ENCODE measurements at places on chromosomes 7 and 10. TPM values are rescaled to one million over a fixed set of nuclear protein-coding genes. Genes with fewer than 3 reads are reported as not detected.
A peak's percentile ranks its signal among the peaks of the same experiment; 100 is the strongest.

- no peak for DNase-seq
- H3K4me1 ChIP-seq, result no peaks in the 10 kb centered on the region
- H3K4me3 ChIP-seq, result no peak overlapping the region
- H3K27ac ChIP-seq, result no peak overlapping the region
- H3K27me3 ChIP-seq, result no peaks in the 10 kb centered on the region
- H3K36me3 ChIP-seq, result no peaks in the 10 kb centered on the region
These were observed 10.5 kb upstream of the GATAD1 start for GRCh38 chr7:92436612-92437445.

DNA sequence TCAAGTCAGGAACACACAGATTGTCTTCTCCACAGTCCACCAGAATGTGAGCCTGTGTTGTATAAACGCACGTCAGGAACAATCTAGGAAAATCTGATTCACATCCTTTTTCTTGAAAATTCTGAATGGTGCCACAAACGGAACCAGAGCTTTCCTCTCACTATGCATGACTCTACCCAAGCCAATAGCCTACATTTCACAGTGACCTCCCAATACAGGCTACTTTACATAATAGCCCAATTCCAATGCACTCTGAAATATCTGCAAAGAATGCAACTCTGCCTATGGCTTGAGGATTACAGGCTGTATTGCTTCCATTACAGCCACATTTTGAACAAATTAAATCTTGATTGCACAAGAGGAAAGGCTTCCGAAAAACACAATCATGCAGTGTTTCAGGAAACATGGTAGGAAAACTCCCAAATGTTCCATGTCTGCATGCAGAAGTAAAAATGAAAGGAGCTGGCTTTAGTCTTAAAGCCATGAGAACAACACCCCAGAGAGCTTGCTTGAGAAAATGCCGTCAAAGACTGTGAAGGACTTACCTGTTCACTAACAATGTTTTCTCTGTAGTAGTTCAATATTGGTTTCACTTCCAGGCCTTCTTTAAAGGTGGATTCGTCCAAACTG lies 113.9 kb downstream of the ITGA8 start:
- no peaks in the 10 kb centered on the region for H3K4me1 ChIP-seq
- H3K4me3 ChIP-seq, result no peak overlapping the region
- no peak for DNase-seq
- H3K27ac ChIP-seq, result no peak overlapping the region
- no peaks in the 10 kb centered on the region for H3K36me3 ChIP-seq

DNA sequence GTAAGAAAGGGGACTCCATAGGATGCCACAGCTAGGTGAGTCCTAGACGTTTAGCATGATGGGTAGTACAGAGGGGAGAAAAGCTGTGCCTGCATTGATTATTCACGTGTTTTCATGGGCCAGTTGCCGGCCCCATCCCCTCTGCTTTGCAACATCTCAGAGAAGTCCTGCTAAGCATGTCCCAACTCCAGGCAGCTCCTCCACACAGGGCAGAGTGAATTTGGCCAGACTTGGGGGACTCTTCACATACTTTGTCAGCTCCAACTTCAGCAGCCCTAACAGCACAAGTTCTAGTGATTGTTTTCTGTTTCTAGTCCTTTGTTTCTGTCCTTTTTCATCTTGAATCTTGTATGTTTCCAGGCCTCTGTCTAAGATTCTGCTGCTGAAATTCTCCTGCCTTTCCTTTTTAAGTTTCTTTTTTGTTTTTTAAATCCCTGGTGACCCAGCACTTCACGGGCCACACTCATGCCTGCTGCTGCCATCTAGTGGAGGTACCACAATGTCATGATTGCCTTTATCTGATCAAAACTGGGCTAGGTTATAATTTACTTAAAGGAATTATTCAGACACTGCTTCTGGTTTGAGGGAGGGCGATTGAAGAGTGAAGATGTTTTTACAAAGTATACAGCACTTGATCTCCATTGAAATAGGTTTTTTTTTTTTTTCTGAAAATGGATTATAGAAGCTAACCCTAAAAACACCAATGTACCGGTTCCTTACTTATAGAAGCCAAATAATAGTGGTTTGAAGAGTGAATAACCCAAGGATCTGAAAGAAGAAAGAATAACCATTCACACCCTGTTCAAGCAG lies 276.9 kb downstream of the CSTF2T start:
- H3K36me3 ChIP-seq, result no peaks in the 10 kb centered on the region
- no peak overlapping the region for H3K27ac ChIP-seq
- H3K4me3 ChIP-seq, result no peak overlapping the region
- peak; percentile 38 for DNase-seq

GRCh38 chr10:11446133-11446532 lies 165.3 kb downstream of the USP6NL start:
- H3K27me3 ChIP-seq, result no peaks in the 10 kb centered on the region
- H3K4me1 ChIP-seq, result no peaks in the 10 kb centered on the region
- no peak overlapping the region for H3K27ac ChIP-seq
- H3K36me3 ChIP-seq, result no peaks in the 10 kb centered on the region

- no peak for DNase-seq
- H3K4me3 ChIP-seq, result no peak overlapping the region
- H3K27ac ChIP-seq, result no peak overlapping the region
- H3K27me3 ChIP-seq, result no peaks in the 10 kb centered on the region
- no peaks in the 10 kb centered on the region for H3K4me1 ChIP-seq
These were observed 235.7 kb downstream of the AGMO start for GRCh38 chr7:15326044-15326644.

GRCh38 chr10:61164458-61165160 lies 220.6 kb upstream of the RHOBTB1 start:
- no peaks in the 10 kb centered on the region for H3K36me3 ChIP-seq
- no peaks in the 10 kb centered on the region for H3K4me1 ChIP-seq
- no peaks in the 10 kb centered on the region for H3K27me3 ChIP-seq
- peak; percentile 7 for DNase-seq

- no peaks in the 10 kb centered on the region for H3K36me3 ChIP-seq
- H3K27me3 ChIP-seq, result no peaks in the 10 kb centered on the region
- no peaks in the 10 kb centered on the region for H3K4me1 ChIP-seq
- H3K4me3 ChIP-seq, result no peak overlapping the region
- no peak overlapping the region for H3K27ac ChIP-seq
- DNase-seq, result no peak
These were observed 45.4 kb downstream of the KAT6B start for GRCh38 chr10:74871595-74872382.

GRCh38 chr10:32315424-32315823 lies 31.5 kb downstream of the EPC1 start:
- no peaks in the 10 kb centered on the region for H3K36me3 ChIP-seq
- no peak for DNase-seq

DNA sequence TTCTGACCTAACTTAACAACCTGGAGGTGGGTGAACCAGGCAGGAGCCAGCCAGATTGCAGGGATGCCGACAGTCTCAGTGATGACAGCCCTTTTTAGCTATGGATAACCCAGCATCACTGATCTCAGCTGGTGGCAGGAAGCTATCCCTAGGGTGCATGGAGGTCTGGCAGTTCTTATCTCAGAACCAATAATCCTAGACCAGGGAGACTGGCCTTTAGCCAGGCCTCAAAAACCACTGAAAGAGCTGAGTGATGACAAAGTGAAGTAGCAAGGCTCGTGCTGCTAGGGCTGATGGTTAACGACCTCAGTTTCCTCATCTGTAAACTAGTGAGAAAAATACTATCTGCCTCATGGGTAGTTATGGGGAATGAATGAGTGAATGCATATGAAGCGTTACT lies 112.5 kb downstream of the RALA start:
- H3K36me3 ChIP-seq, result no peaks in the 10 kb centered on the region
- H3K4me3 ChIP-seq, result no peak overlapping the region
- H3K4me1 ChIP-seq, result peaks cover 8% of the 10 kb centered on the region
- DNase-seq, result no peak
- H3K27me3 ChIP-seq, result no peaks in the 10 kb centered on the region

- H3K27me3 ChIP-seq, result no peaks in the 10 kb centered on the region
- DNase-seq, result no peak
These were observed 162.5 kb downstream of the SNX10 start for GRCh38 chr7:26454180-26454579.

DNA sequence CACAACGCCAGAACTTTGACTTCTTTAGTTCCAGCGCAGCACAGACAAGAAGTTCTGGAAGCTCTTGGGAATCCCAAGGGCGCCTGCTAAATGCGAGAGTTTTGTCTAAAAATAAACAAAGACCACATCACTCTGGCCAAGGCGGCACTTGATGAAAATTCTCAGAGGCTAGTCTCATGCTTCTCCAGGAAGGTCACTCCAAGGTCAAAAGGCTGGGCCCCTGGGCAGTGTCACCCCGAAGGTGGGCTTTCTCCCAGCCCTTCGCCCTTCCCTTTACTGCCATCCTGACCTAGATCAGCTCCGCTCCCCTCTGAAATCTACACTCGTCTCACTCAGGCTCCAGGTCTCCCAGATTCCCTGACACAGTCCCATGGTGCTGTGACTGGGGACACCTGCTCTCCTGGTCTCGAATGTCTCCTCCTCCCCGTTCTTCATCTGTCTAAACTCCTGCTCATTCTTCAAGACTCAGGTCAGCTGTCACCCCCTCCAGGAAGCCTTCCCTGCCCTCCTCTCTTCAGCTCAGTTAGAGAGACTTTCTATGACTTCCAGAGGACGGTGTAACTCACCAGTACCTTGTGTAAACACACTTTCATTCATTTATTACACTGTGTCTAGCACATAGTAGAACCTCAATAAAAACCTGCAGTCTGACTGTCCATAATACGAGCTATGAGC lies 10.5 kb downstream of the FAM53B start:
- no peak for DNase-seq
- peaks cover 94% of the 10 kb centered on the region for H3K4me1 ChIP-seq
- no peak overlapping the region for H3K4me3 ChIP-seq
- H3K27ac ChIP-seq, result peak overlapping the region; percentile 83
- no peaks in the 10 kb centered on the region for H3K36me3 ChIP-seq
- no peaks in the 10 kb centered on the region for H3K27me3 ChIP-seq

- no peak overlapping the region for H3K4me3 ChIP-seq
- H3K27me3 ChIP-seq, result no peaks in the 10 kb centered on the region
- no peak overlapping the region for H3K27ac ChIP-seq
- no peaks in the 10 kb centered on the region for H3K36me3 ChIP-seq
- no peaks in the 10 kb centered on the region for H3K4me1 ChIP-seq
These were observed 126.0 kb downstream of the ITGB8 start for GRCh38 chr7:20456701-20457100.

DNA sequence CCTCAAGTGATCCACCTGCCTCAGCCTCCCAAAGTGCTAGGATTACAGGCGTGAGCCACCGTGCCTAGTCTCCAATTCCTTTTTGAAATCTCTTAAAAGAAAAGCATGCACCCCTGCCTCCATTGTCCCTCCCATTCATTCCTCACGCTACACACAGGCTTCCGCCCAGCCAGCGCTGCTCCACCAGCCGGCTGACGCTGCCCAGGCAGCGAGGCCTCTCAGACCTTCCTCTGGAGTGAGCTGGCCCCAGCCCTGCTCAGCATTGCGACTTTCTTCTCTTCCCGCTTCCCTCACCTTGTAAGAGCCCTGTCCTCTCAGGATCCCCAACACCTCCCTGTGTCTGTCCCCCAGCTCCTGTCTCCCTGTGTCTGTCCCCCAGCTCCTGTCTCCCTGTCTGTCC lies 23.6 kb downstream of the RGS10 start:
- H3K27me3 ChIP-seq, result no peaks in the 10 kb centered on the region
- H3K4me1 ChIP-seq, result no peaks in the 10 kb centered on the region
- H3K36me3 ChIP-seq, result no peaks in the 10 kb centered on the region
- no peak overlapping the region for H3K27ac ChIP-seq
- no peak for DNase-seq

DNA sequence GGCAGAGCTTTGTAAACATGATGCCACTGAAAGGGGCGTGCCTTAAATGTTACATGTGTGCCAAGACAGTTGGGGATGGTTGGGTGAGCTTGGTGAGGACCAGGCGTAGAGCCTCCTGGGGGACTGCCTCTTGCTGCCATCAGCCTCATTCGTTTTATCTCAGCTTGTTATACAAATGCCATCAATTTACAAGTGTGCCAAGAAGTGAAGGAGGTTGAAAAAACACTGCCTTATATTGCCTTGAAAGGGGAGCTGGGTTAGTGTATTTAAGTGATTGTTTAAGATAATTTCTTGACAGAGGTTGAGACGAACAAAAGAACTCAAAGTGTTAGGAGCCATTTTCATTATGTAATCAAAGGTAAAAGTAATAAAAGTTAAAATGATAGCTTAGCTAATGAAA lies 354.7 kb downstream of the PHTF2 start:
- no peak overlapping the region for H3K27ac ChIP-seq
- H3K4me1 ChIP-seq, result peaks cover 15% of the 10 kb centered on the region
- H3K36me3 ChIP-seq, result no peaks in the 10 kb centered on the region
- DNase-seq, result no peak

CYP26C1 gene
- 2.2 TPM for total RNA-seq

DDIT4 gene
- total RNA-seq, result 1,366 TPM

FOXI2 gene
- total RNA-seq, result 0.87 TPM

EBLN1 gene
- not detected for total RNA-seq

Data from tibial nerve (tissue), 4 donors.